GM06990 (cell line): ENCODE measurements at places on chromosomes 16 and 17.

GRCh38 chr16:1645914-1646525 lies 32.1 kb upstream of the JPT2 start:
- DNase-seq, result no peak

GRCh38 chr16:53056392-53056881 lies 1.6 kb downstream of the CHD9 start:
- DNase-seq, result no peak

GRCh38 chr16:57601801-57602478 lies 26.5 kb upstream of the ADGRG1 start:
- DNase-seq, result peak; percentile 72

DNA sequence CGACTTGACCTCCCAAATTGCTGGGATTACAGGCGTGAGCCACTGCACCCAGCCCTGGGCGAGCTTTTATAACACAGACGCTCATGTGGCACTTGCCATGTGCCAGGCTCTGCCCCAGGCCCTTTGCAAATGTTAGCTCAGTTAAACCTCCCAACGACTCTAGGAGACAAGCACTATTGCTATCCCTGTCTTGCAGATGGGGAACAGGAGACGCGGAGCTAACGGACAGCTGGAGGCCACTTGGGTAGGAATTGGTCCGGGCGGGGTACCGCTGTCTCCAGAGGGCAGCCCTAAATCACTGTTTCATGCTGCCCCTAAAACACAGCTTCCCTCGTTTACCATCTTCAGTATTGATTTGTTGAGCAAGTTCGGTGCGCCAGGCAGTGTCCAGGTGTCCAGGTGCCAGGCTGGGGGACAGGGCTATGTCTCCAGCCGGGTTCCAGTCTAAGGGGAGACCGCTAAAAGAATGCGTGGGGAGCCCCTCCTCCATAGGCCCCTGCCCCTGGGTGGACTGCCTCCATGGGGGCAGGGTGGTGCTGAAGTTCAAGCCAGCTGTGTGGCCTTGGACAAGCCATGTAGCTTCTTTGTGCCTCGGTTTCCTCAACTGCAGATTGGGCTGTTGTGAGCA lies 23.7 kb downstream of the TMEM235 start:
- DNase-seq, result no peak

DNA sequence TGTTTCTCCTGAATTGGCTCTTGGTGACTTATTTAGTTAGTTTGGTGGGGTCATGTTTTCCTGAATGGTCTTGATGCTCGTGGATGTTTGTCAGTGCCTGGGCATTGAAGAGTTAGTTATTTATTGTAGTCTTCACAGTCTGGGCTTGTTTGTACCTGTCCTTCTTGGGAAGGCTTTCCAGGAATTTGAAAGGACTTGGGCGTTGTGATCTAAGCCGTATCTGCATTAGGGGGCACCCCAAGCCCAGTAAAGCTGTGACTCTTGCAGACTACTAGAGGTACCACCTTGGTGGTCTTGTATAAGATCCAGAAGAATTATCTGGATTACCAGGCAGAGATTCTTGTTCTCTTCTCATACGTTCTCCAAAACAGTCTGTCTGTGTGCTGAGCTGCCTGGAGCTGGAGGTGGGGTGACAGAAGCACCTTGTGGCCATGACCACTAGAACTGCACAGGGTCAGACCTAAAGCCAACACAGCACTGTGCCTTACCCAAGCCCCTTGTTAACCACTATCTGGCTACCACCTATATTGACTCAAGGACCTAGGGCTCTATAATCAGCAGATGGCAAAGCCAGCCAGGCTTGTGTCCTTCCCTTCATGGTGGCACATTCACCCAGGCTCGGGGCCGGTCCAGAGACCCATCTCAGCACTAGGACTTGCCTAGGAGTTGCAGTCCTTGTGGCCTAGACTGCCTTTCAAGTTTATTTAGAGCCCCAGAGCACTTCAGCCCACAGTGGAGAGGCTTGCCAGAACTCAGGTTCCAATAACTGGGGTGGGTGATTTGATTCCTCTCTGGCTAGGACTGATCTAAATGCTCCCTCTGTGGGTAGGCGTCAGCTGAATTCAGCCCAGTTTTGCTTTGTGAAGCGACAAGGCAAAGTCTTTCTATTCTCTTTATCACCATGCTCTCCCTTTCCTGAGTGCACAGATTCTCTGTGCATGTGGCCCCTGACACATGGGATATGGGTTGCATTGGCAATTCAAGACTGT lies 11.0 kb downstream of the RNF135 start:
- DNase-seq, result no peak

GRCh38 chr17:29393436-29393835 lies 3.3 kb downstream of the TAOK1 start:
- no peak for DNase-seq

DNA sequence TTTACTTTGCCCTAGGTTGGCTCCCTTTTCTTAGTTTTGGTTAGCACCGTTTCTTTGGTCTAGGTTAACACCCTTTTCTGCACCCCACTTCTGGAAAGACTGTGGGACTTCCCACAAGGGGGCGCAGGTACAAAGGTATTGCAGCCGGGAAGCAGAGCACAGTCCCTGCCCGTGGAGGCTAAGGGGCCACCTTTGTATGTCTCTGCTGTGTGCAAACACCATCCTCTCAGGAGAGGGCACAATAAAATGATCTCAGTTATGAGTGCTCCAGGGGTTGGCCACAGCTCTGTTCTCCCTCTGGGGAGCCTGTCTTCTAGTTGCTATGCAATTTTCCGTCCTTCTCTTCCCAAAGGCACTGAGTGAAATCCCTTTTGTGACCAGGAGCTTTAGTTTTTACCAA lies 28.4 kb upstream of the TMC5 start:
- DNase-seq, result peak; percentile 19

- DNase-seq, result no peak
These were observed 1476.7 kb upstream of the CDH8 start for GRCh38 chr16:63512910-63513309.

DNA sequence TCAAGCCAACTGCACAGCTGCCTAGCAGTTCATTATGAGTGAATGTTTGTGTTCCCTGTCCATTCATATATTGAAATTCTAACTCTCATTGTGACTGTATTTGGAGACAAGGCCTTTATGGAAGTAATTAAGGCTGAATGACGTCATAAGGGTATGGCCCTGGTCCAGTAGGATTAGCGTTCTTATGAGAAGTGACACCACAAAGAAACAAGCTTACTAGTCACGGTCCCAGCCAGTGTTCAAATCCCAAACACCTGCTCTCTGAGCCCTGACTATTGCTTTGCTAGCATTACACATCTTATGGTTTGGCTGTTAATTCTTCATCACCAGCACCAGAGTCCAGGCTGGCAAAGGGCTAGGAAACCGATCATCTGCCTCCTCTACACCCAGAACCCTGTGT lies 2.2 kb downstream of the ZNF668 start:
- DNase-seq, result no peak

DNA sequence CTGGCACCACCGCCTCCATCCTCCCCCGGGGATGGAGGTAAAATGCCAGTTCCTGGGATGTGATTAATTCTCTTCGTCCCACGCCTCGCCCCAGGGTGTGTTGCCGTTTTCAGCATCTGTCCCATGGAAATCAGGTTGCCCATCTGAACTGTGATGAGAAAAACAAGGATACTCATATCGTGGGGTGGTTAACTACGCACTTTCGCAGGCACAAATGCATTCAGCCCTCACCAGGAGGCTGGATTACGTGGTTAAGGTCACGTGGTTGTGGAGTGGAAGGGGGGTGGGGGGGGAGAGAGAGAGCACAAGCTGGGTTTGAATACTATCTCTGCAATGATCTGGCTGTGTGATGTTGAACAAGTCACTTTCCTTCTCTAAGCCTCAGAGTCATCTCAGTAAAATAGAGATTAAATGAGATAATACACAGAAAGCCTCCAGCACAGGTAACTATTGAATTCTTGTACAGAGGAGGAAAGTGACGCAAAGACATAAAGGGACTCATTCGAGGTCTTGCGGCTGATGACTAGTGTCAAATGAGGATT lies 74.7 kb downstream of the BMERB1 start:
- DNase-seq, result no peak

DNA sequence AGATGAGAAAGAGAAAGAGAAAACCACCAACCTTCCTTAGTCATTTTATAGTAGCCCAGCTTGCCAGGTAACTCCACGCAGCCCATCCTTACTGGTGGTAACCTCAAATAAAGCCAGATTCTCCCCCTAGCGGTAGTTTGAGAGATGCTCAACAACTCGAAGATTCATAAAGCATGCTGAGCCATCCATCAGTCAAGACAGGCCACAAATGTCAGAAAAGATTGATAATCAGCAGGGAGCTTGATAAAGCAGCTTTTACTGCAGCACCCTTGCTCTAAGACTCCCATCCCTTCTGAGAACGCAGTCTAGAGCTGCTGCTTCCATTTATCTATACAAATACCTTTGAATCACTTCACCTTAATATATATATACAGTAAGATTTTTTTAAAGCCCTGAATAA lies 451.5 kb upstream of the HSBP1 start:
- DNase-seq, result no peak

- peak; percentile 73 for DNase-seq
These were observed 10.8 kb downstream of the TMEM235 start for GRCh38 chr17:78242024-78242742.

GRCh38 chr16:3578121-3578520 lies 918 bp upstream of the NLRC3 start:
- no peak for DNase-seq

DNA sequence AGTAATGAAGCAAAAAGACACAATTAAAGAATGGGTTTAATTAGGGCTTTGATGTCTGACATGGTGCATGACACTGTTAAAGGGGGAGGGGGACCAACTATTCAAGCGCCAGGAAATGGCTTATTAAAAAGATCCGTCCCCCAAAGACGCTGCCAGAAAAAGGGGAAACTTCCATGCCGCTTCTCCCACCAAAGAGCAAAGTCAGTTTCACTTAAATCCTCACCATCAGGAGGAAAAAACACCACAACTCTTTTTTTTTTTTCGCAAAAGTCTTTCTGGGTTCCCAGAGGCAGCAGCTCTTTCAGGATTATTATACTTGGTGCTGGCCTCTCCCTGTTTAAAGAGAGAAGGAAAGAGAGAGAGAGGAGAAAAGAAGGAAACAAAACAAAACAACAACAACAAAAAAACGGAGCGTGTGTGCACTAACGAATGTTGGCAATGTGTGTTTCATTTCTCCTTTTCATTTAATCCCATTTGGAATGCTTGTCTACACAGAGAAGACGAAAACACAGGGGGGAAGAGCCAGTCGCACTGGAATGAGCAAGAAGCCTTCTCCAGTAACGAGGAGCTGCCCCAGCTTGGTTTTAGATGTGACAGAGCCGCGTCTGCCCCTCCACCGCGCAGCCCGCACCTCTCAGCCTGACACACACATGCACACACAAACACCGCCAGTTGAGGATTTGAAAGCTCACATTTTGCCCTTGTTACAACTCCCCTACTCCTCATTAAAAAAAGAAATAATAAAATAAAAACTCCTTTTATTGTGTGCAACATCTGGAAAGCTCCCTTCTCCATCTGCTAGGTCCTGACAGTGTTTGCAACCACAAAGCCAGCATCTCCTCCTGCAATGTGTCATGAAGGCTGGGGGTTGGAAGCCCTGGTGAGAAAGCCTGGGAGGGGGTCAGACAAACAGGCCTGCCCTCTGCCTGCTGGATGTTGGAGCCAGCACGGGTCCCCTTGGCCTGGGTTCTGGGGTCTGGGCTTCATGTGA lies 32.7 kb upstream of the AXIN2 start:
- no peak for DNase-seq

- no peak for DNase-seq
These were observed 276.1 kb downstream of the SNX29 start for GRCh38 chr16:12252616-12253015.

DNA sequence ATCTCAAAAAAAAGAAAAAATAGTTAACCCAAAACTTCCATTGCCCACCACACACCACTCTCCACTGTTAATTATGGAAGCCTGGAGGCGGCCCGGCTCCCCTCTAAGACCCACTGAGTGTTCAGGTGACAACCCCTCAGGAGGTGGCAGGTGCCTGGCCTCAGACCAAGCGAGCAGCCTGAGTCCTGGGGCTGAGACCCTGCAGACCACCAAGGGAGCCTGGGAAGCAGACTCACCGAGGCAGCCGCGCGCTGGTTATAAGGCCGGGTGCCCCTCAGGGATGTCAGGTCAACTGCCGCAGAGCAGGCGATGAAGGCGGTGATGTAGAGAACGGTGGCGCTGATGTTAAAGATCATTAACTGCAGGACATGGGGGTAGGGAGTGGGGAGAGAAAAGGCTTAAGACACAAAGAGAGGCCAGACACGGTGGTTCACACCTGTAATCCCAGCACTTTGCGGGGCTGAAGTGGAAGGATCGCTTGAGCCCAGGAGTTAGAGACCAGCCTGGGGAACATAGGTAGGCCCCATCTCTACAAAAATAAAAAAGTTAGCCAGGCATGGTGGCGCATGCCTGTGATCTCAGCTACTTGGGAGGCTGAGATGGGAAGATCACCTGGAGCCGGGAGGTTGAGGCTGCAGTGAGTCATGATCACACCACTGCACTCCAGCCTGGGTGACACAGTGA lies 13.3 kb downstream of the ARL2BP start:
- DNase-seq, result no peak

- DNase-seq, result peak; percentile 28
These were observed at the start of gene SLC47A1 for GRCh38 chr17:19533718-19534561. Gene SLC47A1 (plus strand): TSS chr17:19533854. CDS start chr17:19533940, 86 bp downstream.

GRCh38 chr17:77814091-77814772 lies 144.3 kb upstream of the TNRC6C start:
- DNase-seq, result no peak

GRCh38 chr17:64334851-64335250 lies 55.8 kb downstream of the PECAM1 start:
- DNase-seq, result no peak

DNA sequence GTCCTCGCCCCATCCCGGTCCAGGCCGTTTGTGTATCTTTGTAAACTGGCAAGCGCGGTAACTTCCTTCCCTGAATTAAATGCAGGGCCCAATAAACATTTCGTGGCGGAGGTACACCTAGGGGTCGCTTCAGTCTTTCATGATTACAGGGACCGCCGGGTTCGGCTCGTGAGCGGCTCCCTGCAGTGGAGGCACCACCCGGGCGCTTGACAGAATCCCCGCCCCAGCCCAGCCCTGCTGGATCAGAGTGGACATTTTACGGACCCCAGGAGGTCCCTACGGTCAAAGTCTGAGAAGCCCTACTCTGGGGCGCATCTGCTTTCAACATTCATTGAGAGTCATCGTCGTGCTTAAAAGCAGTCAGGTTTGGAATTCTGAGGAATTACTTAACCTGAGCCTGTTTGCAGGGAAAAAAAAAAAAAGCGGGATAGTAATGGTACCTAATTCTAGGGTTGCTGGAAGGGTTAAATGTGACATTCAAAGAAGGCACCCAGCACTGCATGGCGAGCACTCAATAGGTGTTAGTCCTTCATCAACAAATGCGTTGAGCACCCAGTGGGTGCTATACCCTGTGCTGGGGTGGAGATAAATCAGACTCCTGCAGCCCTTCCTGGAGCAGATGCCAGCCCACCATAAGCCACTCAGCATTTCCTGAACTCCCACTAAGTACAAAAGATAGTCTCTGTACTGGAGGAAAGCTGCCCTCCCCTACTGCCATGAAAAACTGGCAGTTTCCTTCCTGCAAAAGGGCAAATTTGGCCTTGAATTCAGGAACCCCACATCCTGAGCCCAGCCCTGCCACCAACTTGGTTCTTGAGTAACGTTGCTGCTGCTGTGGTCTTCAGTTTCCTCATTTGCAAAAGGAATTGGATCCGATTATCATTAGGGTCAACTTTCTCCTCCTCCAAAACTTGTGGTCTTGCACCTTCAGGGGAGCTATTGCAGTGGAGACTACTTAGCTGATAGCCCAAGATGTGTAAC lies 658 bp upstream of the DUSP3 start:
- no peak for DNase-seq
